ENCODE measurements at places on chromosomes 2 and 18.

DNA sequence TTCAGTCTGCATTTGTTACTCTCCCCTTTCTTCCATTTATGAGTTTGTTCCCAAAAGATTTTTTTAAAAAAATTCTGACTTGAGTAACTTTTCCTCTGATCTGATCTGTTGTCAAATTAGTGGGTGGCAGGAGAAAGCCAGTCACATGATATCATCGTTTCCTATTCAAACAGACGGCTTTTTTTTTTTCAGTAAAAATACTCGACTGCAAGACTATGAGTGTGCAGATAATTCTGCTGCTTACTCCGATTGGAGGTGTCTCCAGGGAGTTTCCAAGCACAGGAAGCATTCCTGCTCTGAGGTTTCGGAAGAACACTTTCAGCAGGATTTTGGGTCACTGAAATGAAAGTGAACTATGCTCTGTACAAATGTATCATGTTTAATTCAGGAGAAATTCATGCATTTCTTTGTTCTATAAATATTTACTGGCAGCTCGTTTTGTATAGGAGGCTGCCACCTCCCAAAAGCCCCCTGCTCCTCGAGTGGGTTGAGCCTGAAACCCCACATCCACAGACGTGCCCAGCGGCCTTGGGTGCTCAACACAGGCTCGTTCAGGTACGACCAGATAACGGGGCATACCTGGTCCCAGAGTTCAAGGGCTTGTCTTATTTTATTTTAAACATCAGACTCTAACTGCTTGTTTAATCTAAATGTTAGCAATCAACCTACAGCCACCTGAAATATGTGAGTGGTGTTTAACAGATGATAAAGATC lies 126.9 kb upstream of the ZNF516 start:
- no peak for DNase-seq

DNA sequence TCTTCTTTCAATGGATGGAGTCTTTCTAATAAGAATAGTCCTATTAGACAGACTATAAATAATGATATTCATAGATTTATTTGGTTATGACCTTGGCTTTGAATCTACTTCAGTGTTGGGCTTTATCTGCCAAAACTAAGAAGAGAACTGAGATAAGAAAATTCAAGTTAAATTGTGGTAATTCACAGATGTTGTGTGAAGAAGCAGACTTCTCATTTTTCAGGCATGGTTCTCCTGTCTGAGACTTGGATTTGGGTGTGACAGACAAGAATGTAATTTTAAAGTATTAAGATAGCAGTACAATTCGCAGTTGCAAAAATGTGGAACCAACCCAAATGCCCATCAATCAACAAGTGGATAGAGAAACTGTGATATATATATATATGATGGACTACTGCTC lies 124.7 kb downstream of the QPCT start:
- no peak for DNase-seq

- DNase-seq, result no peak
Measured at GRCh38 chr2:88857951-88858411, 166.5 kb downstream of the RPIA start.

DNA sequence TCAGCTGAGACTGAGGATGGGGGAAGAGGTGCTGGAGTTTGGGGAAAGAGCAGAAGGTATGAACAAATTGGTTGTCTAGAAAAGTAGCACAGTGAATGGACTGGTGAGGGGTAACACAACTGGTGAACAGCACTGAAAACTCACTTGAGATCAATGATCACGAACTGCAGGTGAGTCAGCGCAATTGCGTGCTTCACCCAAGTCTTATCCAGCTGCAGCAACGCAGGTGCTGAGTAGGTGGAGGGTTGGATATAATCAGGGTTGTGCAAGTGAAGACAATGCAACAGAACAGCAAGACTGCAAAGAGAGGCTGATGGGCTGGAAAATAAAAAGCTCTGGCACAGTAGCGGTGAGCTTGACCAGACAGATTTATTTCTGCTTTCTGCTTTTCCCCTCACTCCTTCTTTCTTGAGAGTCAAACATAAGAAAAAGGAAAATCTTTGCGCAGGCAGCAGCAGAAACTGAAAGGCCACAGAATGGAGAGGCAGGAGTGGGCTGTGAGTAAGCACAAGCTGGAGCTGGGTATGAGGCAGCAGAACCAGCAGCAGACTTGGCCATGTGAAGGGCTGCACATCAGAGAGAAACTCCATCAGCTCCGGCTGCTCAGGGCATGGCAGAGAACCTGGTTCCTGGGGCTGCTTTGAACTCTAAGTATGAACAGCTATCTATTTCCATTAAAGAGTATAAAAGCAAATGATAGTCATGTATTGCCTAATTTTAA lies 99.4 kb upstream of the ARL5A start:
- DNase-seq, result no peak

- DNase-seq, result no peak
Measured at GRCh38 chr2:42191285-42192009, 22.3 kb downstream of the EML4 start.

DNA sequence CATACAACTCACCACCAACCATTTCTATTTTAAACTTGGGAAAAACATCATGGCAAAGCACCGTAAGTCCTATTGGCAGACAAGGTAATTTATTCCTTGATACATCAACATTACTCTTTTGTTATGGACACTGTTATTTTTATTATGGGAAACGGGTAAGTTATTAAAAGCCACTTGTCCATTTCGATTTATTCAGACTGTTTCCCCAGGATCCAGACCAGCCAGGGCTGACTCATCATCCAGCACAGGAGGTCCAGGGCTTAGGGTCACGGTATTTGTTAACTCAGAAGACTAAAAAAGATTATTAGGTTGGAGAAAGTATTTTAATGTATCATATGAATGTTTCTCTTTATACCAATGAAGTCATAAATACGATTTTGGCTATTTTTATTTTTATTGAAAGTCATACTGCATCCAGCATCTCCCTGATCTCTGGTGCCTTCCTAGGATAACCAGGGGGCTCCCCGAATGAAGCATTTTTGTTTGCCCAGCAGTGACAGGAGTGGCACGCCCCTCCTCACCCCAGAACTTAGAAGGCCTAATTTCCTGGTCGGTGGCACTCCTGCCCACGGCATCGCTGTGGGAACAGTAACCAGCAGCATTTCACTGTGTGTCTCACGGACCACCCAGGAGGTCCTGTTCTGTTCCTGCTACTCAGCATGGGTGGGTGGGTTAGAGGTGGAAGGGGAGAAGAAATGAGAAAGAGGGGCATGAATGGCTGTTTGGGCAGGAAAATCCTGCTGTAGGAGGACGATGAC lies 446.1 kb downstream of the EIPR1 start:
- no peak for DNase-seq

- DNase-seq, result no peak
Measured at GRCh38 chr2:236602678-236603077, 33.1 kb downstream of the ACKR3 start.

DNA sequence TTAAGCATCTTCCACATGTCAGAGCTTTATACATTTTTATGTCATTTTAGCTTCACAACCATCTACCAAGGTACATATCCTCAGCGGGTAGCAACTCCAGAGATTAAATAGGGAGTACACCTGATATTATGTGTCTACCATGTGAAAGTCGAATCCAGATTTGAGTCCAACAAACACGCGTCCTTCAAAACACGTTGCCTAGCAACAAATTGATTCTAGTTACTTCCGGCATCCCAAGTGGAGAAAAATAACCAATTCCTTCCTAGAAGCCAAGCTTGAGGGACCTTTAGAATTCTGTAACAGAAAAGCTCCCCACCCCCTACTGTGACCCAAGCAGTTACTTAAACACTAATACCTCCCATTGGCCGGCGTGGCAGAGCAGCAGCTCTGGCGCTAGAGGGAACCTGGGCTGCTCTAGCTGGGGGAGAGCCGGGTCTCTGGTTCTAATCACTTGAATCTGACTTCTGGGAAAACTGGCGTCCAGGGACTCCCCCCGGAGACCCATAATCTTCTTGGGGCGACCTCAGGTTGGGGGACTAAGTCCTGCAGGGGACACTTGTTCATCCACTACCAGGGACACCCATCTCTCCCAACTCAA lies at the start of gene ERICH2:
Gene ERICH2 (plus strand): TSS at position 371 of the 598 bp plus-strand sequence. CDS start 304 bp downstream, outside the sequence.
- peak; percentile 22 for DNase-seq

GRCh38 chr18:70464343-70465114 lies 175.7 kb downstream of the SOCS6 start:
- peak; percentile 27 for DNase-seq

DNA sequence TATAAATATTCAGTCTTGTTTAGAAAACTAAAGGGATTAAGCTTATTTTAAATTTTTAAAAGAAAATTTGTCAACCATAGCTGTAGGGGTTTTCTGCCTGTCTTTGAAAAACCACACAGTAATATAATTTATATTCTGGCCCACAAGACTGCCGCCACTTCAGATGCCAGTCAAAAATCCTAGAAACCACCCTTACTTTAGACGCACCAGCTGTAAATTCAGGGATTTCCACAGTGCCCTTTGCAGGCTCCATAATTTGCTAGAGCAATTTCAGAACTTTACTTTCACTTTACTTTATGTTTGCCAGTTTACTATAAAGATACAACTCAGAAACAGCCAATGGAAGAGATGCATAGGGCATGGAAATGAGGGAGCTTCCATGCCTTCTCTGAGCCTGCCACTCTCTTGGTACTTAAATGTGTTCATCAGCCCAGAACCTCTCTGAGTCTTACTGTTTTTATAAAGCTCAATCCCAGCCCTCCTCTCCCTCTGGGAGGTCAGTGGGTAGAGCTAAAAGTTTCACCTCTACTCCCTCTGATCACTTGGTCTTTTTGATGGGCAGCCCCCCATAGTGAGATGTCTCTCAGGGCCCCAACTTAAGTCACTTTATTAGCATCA lies 63.3 kb downstream of the KYNU start:
- DNase-seq, result no peak

DNA sequence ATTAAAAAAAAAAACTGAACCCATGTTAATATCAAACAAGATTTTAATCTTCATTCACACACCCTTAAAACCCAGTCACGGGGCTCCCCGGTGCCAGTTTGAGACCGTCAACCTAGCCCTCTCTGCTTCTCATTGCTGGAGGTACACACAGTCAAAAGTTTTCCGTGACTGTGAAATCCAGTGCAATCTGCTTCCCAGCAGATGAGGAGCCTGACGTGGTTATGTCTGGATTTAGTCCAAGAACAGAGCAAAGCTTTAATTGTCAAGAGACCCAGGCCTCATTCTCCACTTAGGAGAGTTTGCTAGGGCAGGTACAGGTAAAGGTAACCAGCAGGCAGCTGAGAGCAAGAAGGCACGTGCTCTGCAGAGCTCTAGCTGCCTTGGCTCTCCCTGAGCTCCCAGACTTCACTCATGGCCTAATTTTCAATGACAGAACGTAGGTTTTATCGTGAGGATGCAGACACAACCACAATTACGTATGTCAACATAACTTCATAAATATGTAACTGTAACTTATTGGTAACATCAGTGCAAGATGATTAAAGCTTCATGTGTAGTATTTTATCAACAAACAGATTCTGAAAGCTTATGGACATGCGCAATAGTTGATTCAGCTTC lies 56.3 kb downstream of the SLC16A14 start:
- no peak for DNase-seq

DNA sequence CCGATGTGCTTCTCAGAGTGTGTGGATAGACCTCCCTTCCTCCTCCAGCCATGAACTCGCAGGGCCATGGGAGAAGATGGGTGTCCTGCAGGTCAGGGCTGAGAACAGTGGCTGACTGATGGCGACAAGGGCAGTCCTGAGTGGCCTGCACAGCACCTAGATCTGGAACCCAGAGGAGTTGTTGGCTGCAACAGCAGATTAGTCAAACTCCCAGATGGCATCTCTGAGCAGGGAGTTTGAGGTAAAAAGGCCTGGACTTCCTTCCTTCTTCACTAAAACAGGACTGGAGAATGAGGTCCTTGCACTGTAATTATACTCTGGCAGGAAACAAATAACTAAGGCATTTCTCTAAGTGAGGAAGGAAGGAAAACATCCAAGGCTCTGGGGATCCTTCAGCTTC lies 160.8 kb downstream of the MYCN start:
- DNase-seq, result no peak

- DNase-seq, result no peak
Measured at GRCh38 chr2:197711578-197711977, 6.4 kb downstream of the MARS2 start.

DNA sequence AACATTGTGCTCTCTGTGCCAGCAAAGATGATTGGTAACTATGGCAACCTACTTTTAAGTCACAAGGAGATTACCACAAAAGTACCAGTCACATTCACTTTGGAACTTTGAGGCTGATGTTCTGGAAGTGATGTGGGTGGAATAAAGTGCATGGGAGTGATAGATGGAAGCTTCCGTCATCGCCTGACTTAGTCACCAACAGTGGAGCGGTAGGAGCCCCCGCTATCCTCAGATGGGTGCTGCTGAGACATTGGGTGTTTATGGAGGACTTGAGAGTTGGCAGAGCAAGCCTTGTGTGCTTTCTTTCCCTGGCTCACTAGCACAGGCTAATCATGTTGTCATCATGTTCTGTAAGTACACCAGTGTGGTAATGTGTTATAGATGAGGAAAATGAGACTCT lies 4.6 kb downstream of the PPP1R7 start:
- DNase-seq, result peak; percentile 33

GRCh38 chr2:26606847-26607190 lies 34.3 kb downstream of the CIB4 start:
- DNase-seq, result no peak

DNA sequence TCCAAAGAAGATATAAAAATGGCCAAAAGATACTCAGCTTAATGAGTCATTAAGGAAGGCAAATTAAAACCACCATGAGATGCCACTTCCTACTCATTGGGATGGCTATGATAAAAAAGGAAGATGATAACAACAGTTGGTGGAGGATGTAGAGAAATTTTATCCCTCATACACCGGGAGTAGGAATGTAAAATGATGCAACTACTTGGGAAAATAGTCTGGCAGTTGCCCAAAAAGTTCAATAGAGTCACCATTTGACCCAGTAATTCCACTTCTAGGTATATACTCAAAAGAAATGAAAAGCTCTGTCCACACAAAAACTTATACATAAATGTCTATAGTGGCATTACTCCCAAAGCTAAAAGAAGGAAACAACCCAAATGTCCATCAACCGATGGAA lies 10.1 kb upstream of the SULT1C2 start:
- DNase-seq, result no peak

DNA sequence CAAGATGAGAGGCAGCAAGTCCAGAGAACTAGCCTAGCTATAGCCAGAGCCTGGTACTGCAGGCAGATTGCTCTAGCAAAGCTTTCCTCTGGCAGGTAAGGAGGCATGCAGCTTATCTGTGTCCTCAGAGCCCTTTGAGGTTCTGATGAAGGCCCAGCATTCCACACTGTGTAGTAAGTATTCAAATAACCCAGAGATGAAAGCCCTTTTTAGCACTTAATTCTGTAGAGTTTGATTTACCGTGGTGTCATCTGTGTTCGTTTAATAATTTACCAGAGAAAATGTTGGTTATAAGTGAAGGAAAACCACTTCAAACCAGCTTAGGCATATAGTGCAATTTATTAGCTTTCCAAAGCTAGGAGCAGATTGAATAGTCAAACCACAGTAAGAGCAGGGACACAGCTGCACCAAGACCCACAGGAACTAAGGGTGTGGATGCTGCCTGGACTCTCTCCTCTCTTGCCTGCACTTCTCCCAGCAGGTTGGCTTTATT lies 226.6 kb downstream of the BABAM2 start:
- no peak for DNase-seq

GRCh38 chr18:49071317-49071716 lies 120.6 kb upstream of the SMAD7 start:
- DNase-seq, result no peak
